ENCODE measurements at places on chromosomes 7 and 10.

- no peak for DNase-seq
Observed at GRCh38 chr7:151704960-151705635, 171.8 kb downstream of the PRKAG2 start.

- DNase-seq, result no peak
Observed at GRCh38 chr7:156753229-156753560, 112.6 kb downstream of the RNF32 start.

GRCh38 chr7:102072636-102073209, 213.9 kb upstream of the SH2B2 start:
- no peak for DNase-seq

- DNase-seq, result no peak
Observed at GRCh38 chr10:68501691-68502090, 25.6 kb downstream of the SLC25A16 start.

DNA sequence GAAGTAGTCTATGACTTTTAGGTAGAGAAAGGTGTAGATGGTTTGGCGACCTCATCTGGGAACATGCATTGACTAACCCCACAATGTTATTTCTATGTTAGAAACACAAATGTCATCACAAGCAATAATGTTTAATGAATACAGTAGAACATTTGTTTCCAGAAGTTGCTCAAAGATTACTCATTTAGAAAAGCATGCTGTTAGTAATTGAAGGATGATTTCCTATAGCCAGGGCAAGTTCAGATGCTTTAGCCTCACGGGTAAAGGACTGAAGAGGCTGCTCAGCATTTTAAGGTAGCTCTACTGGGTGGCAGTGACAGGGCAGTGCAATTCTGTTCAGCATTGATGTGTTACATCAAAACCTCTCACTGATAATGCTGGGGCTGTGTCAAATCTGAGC, 199.3 kb upstream of the FZD1 start:
- DNase-seq, result peak; percentile 22

- no peak for DNase-seq
Observed at GRCh38 chr10:71423901-71424300, 27.2 kb downstream of the CDH23 start.

GRCh38 chr10:95500649-95501048, 60.5 kb downstream of the SORBS1 start:
- DNase-seq, result no peak

GRCh38 chr7:73555411-73555982, 2.0 kb downstream of the BCL7B start:
- DNase-seq, result peak; percentile 24

Measured in HT1080 (cell line).